LHCN-M2 (cell line): ENCODE measurements at places on chromosomes 3 and 15. TPM values are rescaled to one million over a fixed set of nuclear protein-coding genes. Genes with fewer than 3 reads are reported as not detected.
A peak's percentile ranks its signal among the peaks of the same experiment; 100 is the strongest.

DNA sequence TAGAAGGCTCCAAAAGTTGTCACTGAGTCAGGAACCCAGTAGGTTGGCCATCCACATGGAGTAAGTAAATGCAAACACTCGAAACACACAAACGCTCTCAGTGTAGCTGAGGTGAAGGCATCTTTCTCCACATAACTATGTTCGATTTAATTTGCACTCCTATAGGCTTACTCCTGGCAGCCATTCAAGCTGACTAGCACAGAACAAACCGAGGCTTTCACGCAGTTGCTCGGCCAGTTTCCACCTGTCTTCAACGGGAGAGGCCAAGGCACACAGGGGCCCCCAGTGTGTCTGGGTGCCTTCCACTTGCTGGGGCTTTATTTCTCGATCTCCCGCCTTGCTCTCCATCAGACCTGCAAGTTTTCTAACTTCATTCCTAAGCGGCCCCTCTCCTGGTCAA is 18.9 kb downstream of the RGMA start:
- DNase-seq: no peak

P2RY14 gene
- 0.19 TPM in 1 of 2 replicates, not detected in the other for total RNA-seq

DNA sequence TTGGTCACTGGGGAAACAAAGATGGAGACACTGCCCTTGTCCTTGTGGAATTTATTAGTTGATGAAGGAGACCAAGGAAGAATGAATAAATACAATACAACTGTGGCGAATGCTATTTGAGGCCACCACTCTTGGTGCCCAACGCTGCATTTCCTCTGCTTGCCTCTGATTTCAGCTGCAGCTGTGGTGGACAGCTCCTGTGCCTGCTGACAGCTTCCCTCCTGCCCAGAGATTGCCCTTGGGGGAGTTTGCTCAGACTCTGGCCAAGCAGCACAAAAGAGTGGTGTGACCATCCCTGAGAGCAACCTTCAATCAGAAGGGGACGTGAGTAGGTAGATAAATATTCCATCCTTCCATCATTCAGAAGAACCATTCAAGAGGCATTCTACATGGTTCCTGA is 64.6 kb upstream of the FHIT start:
- DNase-seq: no peak

DNA sequence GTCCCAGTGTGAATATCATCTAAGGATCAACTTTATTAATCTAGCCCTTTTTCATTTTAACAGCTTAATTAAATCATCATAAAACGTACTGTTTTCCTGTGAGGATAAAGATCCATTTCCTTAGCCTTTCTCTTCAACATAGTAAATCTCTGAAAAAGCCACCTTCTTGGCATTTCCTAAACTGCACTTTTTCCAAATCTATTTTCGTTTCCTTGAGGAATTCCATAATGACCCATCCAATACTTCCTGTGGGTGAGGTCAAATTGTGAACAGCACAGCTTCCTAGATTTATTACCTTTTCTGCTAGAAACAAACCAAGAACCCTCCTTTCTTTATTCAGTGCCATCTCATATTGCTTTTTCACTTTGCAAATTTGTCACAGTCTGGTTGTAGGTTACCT is 129.4 kb upstream of the CNTN4 start:
- no peak for DNase-seq

DNA sequence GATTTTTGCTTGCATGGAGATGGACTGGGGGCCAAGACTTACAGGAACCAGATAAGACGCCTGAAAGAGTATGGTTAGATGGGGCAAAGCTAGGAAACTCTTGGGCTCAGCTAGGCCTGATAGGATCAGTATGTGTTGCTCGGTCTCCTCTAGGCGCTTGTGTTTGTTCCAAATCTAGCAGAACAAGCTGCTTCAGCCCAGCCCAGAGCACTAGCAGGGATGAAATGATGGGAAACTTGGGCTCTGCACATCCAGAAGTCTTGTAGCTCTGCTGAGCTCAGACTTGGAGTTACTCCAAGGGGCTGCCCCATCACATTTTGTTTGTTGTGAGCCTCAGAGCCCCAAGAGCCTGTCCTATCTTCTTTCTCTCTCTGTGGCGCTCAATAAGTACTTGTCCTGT is 34.7 kb downstream of the FOXL2 start:
- DNase-seq: no peak

RNF123 gene
- total RNA-seq: 19.6 and 21.2 TPM in 2 replicates

DNA sequence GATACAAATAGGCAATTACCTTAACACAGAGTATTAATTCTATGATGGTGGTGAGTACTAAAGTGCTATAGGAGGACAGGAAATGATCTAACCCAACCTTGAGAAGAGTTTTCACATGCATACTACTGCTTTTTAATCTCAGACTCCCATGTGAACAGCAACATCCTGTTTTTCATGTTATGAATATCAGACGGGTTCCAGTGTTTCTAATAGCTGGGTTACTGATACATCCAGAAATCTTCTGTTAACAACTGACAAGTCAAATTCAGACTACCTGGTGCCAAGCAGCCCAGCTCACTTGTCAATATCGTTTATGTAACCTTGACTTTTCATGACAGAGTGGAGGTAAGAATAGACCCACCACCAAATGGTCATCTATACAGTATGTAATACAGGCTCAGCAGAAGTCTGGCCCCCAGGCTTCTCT is 220.2 kb upstream of the COL8A1 start:
- DNase-seq: no peak

AMT gene
- total RNA-seq: 0.11 and 0.71 TPM in 2 replicates

- DNase-seq: no peak
Observed at GRCh38 chr3:36840453-36840921, 76.1 kb upstream of the DCLK3 start.

GRCh38 chr3:142929109-142929508 is 34.4 kb downstream of the PAQR9 start:
- peak; percentile 34 for DNase-seq

MAP2K5 gene
- 2.4 and 4.2 TPM in 2 replicates for total RNA-seq

DNA sequence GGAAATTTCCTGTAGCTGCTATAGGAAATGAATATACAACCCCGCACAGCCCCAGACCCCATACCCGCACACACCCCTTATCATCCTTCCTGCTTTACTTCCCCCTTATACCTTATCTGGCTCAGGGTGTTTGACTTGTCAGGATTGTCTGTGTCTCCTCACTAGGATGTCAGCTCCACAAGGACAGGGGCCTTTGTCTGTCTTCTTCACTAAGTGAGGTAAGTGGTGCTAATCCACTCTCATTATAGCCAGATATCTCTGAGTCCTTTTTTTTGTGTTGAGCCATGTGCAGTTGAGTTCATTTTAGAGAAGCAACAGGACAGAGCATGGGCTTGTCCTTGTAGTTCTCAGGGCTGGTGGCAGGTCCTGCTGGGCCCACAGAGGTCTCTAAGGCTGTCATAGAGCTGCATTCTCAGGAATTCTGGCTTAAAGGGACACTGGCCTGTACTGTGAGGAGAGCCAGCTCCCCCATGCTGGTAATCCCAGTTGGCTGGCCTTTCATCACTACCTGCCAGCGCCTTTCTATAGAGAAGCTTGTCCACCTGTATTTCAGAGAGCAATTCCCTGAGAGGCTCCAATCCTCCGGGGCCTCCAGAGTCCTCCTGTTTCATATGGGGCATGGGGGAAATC is 9.0 kb downstream of the KY start:
- DNase-seq: no peak

DNA sequence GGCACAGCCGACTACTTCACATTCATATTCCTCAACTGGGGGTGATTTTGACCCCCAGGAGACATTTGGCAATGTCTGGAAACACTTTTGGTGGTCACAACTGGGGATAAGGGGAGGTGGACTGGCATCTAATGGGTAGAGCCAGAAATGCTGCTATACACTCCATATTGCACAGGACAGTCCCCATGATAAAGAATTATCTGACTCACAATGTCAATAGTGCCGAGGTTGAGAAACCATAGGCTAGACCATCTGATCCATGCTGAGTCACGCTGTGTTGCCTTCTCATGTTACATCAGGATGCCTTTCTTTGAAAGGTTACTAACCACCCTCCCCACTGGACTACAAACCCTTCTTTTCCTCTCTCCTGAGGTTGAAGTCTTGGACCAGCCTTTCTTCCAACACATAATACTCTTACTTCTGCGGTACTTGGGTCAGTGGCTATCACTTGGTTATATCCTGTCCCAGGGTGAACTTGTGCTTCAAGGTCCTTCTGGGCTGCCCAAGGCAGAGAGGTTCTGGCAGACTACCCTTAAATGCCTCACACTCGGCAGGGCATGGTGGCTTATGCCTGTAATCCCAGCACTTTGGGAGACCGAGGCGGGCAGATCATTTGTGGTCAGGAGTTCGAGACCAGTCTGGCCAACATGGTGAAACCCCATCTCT is 68.8 kb downstream of the CTNNB1 start:
- DNase-seq: peak; percentile 96

DNA sequence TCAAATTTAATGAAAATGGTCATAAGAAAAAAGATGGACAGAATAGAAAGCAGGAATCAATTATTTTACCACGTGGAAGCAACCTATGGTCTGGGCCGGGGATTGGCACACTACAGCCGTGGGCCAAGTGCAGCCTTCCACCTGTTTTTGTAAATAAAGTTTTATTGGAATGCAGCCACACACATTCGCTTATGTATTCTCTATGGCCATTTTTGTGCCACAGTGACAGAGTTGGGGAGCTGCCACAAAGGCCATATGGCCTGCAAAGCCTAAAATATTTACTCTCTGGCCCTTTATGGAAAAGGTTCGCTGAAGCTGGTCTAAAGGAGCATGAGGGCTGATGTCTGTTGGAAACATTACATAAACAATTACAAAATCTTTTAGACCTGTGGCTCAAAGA is 144.8 kb downstream of the TMCO5A start:
- DNase-seq: no peak

DNA sequence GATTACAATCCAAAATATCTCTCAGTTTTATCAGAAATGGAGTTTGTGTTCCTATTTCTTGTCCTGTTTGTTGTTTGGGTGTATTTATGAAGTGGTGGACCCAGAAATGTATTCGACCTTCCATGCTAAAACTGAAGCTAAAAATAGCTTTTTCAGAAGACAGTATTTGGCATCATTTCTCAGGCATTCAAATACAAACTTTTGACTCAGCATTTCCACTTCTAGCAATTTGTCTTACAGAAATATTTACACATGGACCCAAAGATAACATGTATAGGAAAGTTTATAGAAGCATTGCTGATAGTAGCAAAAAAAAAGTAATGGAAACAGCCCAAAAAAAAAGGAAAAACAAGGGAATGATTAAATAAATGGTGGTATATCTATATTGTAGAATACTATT is 156.3 kb downstream of the HCN4 start:
- DNase-seq: no peak
